ENCODE measurements at places on chromosomes 11 and 22.

GRCh38 chr11:76047231-76047630 is 159.1 kb downstream of the WNT11 start:
- DNase-seq: no peak

DNA sequence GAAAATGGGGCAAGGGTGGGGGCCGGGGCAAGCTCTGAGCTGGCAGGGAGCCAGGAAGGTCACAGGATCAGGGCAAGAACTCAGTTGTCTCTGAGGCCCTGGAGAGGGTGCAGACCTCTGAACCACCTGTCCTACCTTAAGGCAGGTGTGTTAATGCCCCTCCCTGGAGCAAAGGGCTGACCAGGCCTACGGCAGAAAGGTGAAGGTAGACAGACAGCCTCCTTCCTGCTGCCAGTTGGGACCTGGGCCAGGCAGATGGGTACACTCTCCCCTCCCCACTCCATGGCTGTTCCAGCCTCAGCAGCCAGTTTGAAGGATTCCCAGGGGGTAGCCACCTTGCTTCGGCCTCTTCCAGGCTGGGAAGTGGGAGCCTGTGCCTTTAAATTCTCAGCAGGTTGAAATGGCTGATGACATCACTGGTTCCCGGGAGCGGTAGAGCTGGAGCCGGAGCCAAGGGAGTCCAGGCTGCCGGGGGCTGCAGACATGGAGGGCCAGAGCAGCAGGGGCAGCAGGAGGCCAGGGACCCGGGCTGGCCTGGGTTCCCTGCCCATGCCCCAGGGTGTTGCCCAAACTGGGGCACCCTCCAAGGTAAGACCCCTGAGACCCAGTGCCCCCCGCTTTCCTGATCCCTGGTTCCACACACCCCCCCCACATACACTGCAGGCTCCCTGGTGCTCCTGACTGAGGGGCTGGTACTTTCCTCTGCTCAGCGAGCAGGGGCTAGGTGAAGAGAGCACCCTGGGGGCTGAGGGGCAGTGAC is at the start of gene INPP5J:
Gene INPP5J (plus strand): TSS at position 435 of the 760 bp plus-strand sequence. CDS start 49 bp downstream, at position 484.
- no peak for DNase-seq

DNA sequence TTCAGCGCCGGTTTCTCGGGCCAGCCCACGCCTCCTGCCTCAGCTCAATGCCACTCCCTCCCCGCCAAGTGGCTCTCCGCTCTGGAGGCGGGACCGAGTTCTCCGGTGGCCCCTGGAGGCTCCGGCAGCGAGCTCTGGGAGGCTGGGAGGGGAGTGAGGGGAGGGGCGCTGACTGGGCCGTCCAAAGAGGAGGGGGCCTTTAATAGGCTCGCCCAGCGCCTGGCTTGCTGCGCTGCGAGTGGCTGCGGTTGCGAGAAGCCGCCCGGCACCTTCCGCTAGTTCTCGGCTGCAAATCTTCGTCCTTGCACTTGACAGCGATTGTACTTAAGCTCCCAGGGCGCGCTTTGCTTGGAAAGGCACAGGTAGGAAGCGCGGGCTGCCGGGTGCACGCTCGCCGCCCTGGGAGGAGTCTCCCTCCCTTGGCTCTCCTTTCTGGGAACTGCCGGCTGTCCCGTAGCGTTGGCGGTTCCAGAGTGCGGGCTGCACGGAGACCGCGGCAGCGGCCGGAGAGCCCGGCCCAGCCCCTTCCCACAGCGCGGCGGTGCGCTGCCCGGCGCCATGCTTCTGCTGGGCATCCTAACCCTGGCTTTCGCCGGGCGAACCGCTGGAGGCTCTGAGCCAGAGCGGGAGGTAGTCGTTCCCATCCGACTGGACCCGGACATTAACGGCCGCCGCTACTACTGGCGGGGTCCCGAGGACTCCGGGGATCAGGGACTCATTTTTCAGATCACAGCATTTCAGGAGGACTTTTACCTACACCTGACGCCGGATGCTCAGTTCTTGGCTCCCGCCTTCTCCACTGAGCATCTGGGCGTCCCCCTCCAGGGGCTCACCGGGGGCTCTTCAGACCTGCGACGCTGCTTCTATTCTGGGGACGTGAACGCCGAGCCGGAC is at the start of gene ADAMTS15:
Gene ADAMTS15 (plus strand): TSS at position 230 of the 894 bp plus-strand sequence. CDS start 329 bp downstream, at position 559.
- peak; percentile 56 for DNase-seq

- DNase-seq: no peak
Observed at GRCh38 chr11:117613521-117613920, 183.5 kb downstream of the DSCAML1 start.

DNA sequence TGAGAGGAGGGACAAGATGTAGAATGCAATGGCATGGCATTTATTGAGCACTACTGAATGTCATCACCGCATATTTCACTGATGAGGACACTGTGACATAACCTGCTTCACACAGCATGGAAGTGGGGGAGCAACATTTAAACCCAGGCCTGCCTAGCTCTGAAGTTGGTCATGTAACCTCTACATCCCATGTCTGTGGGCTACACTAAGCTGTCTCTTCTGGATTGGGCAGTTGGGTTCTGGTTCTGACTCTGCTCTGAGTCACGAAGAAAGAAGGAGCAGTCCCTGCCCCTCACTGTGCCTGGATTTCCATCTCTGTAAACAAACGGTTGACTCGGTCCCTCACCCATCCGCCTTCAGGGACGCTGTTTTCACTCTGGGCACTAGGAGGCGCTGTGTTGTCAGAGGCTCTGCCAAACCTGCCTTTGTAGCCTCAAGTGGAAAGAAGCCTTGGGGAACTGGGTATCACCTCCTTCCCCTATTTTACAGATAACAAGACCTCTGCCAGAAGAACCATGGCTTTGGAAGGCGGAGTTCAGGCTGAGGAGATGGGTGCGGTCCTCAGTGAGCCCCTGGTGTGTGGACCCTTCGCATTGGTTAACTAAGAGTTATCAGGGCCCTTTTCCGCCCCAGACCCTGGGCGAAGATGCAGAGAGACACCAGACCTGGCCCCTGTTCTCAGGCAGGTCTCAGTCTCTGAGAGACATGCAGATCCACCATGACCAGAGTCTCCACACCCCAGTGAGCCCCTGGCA is 12.7 kb upstream of the ARHGEF17 start:
- DNase-seq: no peak

DNA sequence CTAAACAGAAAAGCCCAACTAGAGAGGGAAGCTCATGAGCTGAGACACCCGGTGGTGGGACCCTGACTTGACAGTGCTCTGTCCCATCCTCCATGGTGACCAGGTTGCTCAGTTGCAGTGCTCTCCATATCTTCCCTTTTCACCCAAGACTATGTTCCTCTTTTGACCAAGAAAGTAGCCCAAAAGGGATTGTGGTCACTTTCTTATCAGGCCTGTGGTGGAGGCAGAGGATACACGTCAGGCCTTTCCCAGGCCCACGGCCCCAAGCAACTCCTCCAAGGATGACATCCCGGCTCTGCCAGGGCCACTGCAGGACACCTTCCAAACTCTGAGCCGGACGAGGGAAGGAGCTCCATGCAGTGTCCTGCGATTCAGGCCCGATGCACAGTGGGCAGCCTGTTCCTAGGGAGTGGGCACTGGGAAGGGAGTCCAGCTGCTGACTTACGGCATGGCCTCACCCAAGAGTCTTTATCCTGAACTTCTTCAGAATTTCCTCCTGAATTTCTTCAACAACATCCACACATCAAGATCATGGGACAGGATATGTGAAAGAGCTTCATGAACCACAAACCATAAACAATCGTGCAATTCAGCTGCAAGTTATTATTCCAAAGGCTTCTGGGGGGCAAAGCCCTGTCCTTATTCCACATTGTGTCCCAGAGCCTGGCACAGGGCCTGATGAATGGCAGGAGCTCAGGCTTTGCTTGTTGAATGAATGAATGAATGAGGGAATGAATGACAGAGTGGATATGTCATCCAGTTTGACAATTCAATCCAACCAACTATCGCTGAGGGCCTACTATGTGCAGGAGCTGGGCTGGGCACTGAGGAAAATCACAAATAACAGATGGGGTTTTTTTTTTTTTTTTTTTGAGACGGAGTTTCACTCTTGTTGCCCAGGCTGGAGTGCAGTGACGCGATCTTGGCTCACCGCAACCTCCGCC is 36.0 kb upstream of the MYH9 start:
- no peak for DNase-seq

DNA sequence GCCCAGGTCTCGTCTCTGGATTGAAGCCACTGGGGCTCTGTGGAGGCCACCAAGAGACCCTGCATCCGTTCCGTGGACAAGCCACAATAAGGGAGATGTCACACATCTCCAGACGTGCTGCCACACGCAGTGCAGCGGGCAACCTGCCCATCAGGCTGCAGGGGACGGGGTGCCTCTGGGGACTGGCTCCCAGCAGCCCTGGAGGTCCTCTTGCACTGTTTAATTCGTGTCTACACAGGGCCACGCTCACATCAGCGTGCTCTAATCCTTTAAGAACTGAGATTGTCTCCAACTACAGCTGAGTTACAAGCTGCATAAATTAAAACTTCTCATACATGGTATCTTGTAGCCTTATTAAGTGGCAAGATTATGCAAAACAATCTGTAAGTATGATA is 1232.2 kb downstream of the BRD1 start:
- DNase-seq: no peak

DNA sequence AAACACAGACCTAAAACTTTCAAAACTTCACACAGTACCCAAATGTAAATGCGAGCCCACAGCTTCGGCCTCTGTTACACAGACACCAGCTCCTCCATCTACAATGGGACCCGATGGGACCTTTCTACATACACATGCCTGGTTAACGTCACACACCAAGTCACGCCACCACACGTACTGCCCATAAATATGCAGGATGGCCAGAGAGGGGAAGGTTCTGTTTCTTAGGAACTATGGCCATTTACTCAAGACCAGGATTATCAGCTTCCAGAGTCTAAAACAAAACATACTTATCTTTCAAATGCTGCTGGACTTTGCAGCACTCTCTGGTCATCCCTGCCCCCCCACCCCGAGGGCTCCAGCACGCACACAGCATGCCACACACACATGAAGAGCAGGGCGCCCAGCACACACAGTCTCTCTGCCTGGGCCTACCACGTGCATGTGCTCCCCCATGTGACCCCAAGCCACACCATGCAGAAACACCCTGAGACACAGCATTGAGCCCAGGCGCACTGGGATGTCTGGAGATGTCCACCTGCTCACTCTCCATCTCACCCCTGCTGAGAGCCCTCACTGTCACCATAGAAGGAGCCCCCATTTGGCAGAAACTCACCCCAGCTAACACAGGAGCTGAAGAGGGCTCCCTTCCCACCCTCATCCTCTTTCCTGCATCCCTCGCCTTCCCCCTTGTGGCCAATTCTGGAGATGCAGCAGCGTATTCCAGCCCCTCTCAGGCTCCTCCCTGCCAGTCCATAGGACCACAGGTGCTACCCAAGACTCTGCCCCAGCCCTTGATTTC is 61.8 kb downstream of the SLC22A12 start:
- no peak for DNase-seq

GRCh38 chr22:37051391-37052385 is at the start of gene KCTD17:
TSS of gene KCTD17 (plus strand) at chr22:37051742. CDS start at chr22:37051761, 19 bp downstream.
- DNase-seq: peak; percentile 18

DNA sequence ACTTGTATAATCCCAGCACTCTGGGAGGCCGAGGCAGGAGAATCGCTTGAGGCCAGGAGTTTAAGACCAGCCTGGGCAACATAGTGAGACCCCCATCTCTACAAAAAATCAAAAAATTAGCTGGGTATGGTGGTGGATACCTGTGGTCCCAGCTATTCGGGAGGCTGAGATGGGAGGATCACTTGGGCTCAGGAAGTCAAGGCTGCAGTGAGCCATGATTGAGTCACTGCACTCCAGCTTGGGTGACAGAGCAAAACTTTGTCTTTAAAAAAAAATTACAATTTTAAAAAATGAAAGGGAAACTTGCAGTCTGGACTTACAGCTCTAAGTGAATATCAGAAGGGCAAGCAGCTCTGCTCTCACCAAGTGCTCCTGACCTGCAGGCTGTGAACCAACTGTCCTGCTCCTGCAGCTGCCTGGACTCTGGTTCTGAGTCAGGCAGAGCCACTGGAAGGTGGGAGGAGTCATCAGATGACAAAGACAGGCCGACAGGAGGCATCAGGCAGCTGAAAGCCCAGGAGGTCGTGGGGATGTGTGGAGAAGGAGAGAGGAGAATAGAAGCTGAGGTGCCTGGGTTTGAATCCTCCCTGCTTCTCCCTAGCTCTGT is 9.6 kb downstream of the SMTNL1 start:
- DNase-seq: no peak

- no peak for DNase-seq
Observed at GRCh38 chr22:45284705-45285262, at the start of gene UPK3A. TSS of gene UPK3A (plus strand) at chr22:45284949. CDS start at chr22:45285014, 65 bp downstream.

- DNase-seq: no peak
Observed at GRCh38 chr11:13552784-13553183, 57.0 kb upstream of the PTH start.

DNA sequence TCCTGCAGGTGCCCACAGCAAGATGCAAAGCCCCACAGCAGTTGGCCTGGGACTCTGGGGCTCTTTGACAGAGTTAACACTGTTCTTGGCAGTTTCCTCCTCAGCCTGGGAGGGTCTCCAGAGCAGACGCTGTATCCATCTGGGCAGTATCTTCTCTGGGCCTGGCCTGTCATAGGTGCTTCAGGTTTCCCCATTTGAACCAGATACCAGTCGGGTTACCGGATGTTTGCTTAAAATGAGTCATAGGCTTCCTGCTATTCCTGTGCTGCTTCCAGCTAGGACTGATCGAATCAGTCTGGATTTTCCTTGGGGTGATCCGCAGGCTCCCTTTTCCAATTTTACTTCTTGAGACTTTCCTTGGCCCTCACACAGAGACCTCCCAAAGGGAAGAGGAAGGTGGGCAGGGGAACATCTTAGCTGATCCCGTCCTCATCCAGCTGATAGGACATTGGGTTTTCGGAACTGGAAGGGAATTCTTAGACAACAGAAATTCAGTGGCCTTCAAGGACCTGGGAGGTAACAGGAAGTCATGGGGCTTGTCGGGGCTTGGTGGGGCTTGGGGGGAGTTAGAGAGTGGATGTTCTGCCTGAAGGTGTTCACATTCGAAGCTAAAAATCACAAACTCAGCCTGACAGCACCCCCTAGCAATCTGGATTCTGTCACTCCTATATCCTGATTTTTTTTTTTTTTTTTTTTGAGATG is 2.4 kb upstream of the RANGAP1 start:
- no peak for DNase-seq

DNA sequence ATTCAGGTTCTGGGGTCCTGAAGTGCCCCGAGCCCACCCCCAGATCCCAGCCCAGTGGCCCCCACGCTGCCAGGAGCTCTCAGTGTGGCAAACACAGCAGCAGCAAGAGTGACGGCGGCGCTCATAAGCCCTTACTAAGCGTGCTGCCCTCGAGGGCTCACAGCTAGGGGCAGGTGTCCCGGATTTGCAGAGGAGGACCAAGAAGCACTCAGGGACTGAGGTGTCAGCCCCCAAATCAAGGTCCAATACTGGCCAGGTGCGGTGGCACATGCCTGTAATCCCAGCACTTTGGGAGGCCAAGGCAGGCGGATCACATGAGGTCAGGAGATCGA is 25.4 kb downstream of the CELSR1 start:
- no peak for DNase-seq

GRCh38 chr11:64226507-64227051 is 505 bp downstream of the NUDT22 start:
- no peak for DNase-seq
